ENCODE measurements at places on chromosomes 11 and 22.

GRCh38 chr11:66462911-66463310 lies 3.8 kb upstream of the PELI3 start:
- DNase-seq = no peak

- DNase-seq = no peak
Observed at GRCh38 chr11:125348141-125348651, 147.9 kb downstream of the FEZ1 start.

GRCh38 chr11:95697614-95698408 lies 91.8 kb downstream of the FAM76B start:
- no peak for DNase-seq

- no peak for DNase-seq
Observed at GRCh38 chr11:119493712-119494111, 70.7 kb upstream of the THY1 start.

DNA sequence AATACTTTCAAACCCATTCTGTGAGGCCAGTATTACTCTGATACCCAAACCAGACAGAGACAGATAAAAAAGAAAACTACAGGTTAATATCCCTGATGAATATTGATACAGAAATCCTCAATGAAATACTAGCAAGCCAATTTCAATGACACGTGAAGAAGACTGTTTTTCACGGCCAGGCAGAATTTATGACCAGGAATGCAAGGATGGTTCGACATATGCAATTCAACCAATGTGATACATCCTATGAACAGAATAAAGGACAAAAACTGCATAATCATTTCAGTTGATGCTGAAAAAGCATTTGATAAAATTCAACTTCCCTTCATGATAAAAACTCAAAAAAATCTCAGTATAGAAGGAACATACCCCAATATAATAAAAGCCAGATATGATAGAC lies 44.5 kb downstream of the SLC22A24 start:
- DNase-seq = no peak

- no peak for DNase-seq
Observed at GRCh38 chr11:16812274-16812673, 73.8 kb downstream of the C11orf58 start.

- no peak for DNase-seq
Observed at GRCh38 chr11:61004180-61004611, 32.7 kb downstream of the CD6 start.

DNA sequence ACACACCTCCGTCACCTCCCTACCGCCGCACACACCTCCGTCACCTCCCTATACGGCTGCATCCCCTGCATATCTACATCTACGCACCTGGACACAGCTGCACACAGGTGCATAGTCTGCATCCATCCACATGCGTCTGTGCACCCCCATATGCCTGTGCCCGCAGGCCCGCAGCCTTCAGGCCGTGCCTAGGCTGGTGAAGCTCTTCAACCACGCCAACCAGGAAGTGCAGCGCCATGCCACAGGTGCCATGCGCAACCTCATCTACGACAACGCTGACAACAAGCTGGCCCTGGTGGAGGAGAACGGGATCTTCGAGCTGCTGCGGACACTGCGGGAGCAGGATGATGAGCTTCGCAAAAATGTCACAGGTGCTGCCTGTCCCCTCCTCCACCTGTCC lies 4.8 kb downstream of the PKP3 start:
- DNase-seq = no peak

DNA sequence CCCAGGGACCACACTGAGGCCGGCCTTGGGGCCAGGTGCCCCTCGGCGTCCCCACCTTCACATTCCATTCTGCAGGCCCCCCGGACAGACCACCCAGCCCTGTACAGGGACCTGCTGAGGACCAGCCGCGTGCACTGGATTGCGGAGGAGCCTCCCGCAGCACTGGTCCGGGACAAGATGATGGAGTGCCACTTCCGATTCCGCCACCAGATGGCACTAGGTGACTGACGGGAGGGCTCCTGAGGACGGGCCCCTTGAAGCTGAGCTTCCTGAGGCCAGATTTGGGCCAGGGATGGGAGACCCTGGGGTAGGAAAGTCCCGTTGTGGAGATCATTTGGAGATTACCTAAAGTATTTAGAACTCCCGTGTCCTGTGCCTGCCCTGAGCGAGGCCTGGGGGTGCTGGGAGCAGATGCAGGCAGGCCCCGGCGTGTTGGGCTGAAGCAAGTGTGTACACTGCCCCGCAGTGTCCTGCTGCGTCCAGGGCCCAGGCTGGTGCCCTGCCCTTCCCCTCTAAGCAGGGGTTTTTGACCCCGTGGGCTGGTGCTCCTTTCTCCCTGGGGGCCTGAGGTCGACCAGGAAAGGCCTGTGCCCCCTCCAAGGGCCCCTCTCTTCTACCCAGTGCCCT lies 20.0 kb downstream of the TRMU start:
- DNase-seq = no peak

DNA sequence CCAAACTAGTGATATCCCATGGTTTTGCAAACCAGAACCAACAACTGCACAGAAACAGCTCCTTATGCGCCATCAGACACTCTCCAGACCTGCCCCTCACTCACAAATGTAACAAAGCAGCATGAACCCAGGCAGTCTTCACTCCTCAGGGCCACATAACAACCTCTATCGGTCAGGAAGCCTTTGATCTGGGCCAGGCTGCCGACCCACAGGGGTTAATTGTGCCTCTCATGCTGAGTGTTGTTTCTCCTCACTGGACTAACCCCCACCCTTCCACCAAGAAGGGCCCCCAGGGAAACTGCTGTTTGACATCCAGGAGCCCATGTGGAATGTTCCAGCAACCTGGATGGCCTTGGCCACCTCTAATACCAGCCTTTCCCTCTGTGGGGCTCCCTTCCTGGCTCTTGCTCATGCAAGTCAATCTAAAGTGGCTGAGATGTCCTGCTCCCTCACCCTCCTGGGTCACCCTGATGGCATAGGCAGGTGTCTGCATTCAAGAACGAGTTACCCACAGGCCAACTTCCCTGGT lies 7.9 kb upstream of the RGL4 start:
- no peak for DNase-seq
